Stomach (tissue), 19 donors: ENCODE measurements at places on chromosomes 16 and 17. TPM values are rescaled to one million over a fixed set of nuclear protein-coding genes. Genes with fewer than 3 reads are reported as not detected.

The ASPA gene
- total RNA-seq: 2.7 TPM

DNA sequence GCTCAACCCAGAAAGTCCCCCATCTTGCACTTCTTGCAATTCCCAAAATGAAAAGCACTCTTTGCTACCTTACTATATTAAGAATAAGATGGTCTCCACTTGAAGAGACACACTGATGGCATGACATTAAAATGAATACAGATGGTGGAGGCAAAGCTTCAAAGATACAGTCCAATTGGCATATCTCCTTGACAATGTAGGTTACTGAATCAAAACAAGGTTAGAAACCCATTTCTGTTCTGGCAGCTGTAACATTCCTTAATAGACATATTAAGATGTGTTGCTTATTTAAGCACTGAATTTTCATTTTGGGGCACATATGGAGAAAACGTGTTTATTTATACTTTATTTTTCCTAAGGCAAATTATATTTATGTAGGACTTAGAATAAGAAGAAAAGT is 1262.8 kb upstream of the CDH8 start:
- no peak for DNase-seq

The GSDMA gene
- not detected for total RNA-seq

The MYCBPAP gene
- total RNA-seq: not detected

The KCTD19 gene
- total RNA-seq: not detected

The MPV17L gene
- 7.0 TPM for total RNA-seq

- DNase-seq: no peak
Observed at GRCh38 chr16:2808181-2808580, 8.9 kb upstream of the PRSS21 start.

The TMEM88 gene
- total RNA-seq: 3.5 TPM

- no peak for DNase-seq
Observed at GRCh38 chr16:74775255-74775654, 635 bp upstream of the FA2H start.

DNA sequence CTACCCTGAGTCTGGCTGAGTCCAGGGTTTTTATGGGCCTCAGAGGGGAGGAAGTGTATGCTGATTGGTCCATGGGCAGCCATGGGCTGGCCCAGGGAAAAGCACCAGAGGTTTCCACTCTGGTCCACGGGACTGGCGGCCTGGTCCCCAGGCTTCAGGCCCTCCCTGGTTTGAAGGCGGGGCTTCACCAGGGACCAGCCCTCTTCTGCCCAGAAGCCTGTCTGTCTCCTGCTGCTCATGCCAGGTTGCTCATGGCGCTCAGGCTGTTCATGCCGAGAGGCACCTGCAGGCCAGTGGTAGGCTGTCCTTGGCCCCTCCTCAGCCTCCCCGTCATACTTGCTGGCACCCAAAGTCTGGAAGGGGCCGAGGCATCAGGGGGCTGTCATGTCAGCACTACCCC is 45.0 kb upstream of the CLEC19A start:
- no peak for DNase-seq

GRCh38 chr16:60329108-60329507 is 1595.0 kb upstream of the GOT2 start:
- DNase-seq: no peak
